ENCODE measurements at places on chromosomes 2 and 18.

- DNase-seq = no peak
Observed at GRCh38 chr2:151713291-151713903, 20.9 kb downstream of the NEB start.

DNA sequence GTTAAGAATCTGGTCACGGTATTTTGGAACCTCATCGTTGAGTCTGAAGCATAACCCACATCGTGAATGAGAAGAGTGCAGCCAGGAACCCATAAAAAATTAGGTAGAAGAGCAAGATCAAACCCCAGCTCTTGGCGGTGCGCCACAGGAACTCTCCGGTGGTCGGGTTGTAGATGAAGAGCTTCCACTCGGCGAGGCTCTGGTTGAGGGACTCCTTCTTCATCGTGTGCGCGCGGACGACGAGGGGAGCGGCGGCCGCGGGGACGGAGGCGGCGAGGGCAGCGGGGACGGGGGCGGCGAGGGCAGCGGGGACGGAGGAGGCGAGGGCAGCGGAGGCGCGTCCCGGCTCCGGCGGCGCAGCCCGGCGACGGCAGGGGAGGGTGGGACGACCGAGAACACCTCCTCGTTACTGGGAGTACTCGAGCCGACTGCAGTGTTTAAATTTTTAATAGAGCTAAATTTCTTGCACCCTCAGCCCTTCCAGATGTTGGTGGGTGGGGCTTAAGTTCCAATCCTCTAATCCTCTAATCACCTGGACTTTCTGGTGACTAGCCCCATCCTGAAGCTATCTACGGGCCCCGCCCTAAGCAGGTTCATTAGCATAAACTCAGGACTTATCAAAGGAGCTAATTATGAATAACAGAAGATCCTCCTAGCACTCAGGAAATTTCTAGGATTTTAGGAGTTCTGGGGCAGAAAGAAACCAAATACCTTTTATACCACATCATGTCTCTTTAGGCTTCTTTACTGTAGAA lies 20.4 kb upstream of the PAPOLG start:
- peak; percentile 91 for DNase-seq

DNA sequence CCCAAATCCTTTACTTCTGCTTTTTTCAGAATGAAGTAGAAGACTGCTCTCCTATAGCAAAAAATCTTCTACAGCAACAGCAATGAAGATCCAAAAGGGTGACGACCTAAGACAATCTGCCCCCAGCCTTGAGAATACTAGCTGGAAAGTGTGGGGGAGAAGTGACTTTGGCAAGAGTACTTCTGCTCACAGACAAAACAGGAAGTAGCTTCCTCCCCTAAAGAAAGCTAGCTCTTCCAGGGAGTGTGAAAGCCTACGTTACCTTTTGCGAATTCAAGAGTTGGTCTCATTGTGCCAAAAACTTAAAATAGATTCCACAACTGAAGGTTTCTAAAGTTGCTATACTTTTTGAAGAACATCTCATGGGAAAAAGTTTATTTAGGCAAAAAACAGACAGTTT lies 1069.2 kb upstream of the CHAC2 start:
- DNase-seq = no peak

GRCh38 chr18:43875511-43875910 lies 598.2 kb upstream of the SYT4 start:
- DNase-seq = no peak

GRCh38 chr2:7697052-7697451 lies 779.8 kb downstream of the RNF144A start:
- DNase-seq = peak; percentile 19

GRCh38 chr18:50836521-50836957 lies 16.7 kb upstream of the MRO start:
- no peak for DNase-seq

- no peak for DNase-seq
Observed at GRCh38 chr2:201656102-201656501, 12.8 kb upstream of the TMEM237 start.

DNA sequence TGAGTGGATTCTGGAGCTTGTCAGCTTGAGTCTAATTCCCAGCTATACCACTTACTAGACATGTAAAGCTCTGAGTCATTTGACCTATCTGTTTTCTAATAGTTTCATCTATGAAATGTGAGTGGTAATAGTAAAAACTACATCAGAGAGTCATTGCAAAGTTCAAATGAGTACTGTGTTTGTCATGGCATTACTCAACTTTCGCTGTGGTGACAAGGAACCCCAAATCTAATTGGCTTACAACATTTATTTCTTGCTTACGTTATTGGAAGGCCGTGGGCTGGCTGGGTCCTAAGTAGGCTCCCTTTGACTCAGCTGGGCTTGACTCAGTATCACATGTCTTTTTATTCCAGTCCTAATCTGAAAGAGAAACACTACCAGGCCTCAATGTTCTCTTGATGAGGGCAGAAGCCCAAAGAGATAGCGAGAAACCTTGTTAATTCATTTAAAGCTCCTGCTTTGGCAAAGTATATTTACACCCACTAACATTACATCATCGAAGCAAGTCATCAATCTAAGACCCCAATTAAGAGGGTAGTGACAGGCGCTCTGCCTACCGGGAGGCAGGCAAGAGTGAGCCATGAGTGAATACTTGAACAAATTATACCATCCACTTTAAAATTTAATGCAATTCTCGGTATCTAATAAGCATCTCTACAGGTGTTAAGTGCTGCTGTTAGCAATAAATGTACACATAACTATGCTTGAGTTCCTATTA lies 431.8 kb upstream of the SPHKAP start:
- DNase-seq = no peak

DNA sequence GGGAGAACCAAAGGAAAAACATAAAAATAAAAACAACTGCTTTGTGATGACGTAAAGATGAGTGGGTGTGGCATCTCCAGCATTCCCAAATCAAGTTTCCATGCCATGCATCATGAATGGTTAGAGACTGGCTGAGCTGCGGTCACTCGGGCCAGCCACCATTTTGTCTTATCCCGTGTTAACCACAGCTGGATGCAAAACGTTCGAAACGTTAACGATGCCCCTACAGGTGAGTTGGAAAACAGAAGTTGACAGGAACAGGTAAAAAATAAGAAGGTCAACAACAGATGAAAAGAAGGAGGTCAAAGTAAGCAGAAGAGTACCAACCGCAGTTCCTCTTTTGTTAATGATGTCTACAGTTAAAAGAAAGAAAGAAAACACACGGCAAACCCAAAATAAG lies 411.1 kb downstream of the NRXN1 start:
- DNase-seq = no peak

- no peak for DNase-seq
Observed at GRCh38 chr2:45908316-45909170, 257.1 kb downstream of the PRKCE start.

GRCh38 chr2:18490901-18491300 lies 69.6 kb downstream of the RDH14 start:
- no peak for DNase-seq

GRCh38 chr2:132615329-132616085 lies 54.5 kb downstream of the LYPD1 start:
- no peak for DNase-seq

- DNase-seq = no peak
Observed at GRCh38 chr18:27144672-27145071, 40.4 kb downstream of the CHST9 start.

DNA sequence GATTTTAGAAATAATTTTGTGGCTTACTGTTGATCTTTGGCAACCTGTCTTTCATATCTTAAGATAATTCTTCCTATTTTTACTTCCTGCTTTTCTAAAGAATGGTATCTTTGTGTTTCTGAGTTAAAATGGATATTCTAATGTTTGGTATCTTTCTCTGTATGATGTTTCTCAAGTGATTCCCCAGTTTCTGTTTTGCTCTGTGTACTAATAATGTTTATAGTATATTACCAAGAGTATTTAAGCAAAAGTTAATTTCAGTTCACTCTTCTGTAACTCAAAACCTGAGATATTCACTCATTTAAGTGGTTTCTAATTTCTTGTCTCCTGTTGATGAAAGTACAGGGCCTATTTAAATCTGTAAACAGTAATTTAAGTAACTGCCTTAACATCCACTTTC lies 58.3 kb downstream of the CCDC150 start:
- no peak for DNase-seq

DNA sequence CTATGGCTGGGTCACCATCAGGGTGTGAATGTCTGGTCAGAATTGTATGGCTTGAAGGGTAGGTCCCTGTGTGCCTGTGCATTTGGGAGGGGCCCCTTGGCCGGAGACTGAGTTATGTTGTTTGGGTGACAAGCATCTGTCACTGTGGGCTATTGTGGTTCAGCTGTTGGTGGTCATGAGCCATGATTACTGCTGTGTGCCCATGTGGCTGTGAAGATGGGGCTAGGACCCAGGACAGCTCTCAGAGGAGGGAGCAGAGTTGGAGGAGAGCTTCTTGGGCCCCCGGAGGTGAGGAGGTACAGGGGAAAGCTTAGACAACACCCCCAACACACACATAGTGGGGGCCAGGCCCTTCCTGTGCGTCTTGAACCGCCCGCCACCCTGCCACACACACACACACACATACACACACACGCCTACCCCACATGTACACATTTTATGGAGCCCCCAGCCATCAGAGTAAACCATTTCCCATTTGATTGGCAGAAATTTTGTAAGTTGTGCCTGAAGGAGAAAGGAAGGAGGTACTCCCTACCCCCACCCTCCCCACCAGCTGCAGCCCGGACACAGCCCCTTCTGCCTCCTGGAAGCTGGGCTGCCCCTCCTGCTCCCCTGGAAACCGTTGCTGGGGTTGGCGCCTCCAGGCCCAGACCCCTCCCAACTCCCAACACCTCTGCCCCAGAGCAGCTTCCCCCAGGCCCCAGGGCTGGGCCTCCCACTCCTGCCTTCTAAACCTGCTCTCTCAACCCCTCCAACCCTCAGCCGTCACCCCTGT lies 2.0 kb downstream of the GAREM2 start:
- peak; percentile 40 for DNase-seq

- no peak for DNase-seq
Observed at GRCh38 chr2:108701208-108701607, 18.1 kb upstream of the RANBP2 start.

DNA sequence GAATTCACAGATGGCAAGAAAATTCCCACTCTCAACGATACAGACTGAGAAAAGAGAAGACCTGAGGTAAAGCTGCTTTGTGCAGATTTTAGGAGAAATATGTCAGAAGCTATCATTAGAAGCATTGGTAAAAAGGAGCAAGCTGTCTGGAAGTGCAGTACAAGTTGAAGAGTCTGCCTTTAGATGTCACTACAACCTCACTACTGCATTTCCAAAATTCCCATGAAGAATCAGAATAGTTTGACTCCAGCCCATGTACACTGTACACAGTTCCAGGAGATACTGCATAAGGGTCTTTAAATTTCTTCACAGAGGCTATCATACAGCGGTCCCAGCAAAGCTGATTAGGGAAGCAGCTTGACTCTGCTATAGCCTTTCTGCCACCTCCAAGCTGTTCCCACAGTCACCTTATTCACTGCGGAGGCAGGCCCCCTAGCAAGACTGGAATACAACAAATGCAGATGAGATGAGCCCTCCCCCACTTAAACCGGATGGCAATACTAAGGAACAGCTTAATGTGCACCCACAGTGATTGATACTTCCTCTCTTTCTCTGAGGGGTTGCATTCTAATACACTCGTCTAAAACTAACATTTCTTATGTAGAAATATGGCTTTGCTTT lies 527.4 kb downstream of the TMEM182 start:
- DNase-seq = peak; percentile 66
